Aortic smooth muscle cell (primary cell): ENCODE measurements at places on chromosomes 16 and 17. TPM values are rescaled to one million over a fixed set of nuclear protein-coding genes. Genes with fewer than 3 reads are reported as not detected.

MT1G gene
- total RNA-seq, result not detected in 2 replicates

TAC4 gene
- not detected in 2 replicates for total RNA-seq

HAS3 gene
- total RNA-seq, result 0.37 and 0.66 TPM in 2 replicates

PDK2 gene
- 24.6 and 25.9 TPM in 2 replicates for total RNA-seq

TBC1D3 gene
- not detected in 2 replicates for total RNA-seq

TRIM72 gene
- total RNA-seq, result not detected in 2 replicates

CCDC154 gene
- 0.26 and 0.37 TPM in 2 replicates for total RNA-seq

TBC1D3D gene
- total RNA-seq, result not detected in 2 replicates

HEATR9 gene
- not detected in 2 replicates for total RNA-seq

SOX8 gene
- total RNA-seq, result 1.4 and 4.5 TPM in 2 replicates

DHRS7B gene
- total RNA-seq, result 20.0 and 24.7 TPM in 2 replicates

SOX9 gene
- 3.0 and 6.7 TPM in 2 replicates for total RNA-seq
